ENCODE measurements at places on chromosomes 7 and 10. TPM values are rescaled to one million over a fixed set of nuclear protein-coding genes. Genes with fewer than 3 reads are reported as not detected.

DNA sequence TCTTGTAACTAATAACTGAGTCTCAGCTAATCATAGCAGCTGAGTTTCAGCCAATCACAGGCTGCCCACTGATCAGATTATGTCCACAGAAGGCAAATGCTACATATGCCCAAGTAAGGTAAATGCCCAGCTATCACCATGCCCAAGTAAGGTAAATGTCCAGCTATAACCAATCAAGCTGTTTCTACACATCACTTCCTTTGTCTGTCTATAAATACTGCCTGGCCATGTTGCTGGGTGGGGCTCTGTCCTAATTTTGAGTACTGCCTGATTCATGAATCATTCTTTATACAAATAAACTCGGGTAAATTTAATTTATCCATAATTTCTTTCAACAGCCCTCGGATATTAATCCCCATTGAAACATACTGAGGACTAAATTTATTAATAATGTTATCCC lies 312.4 kb downstream of the CACNA2D1 start:
- H3K4me3 ChIP-seq: no peak overlapping the region
- no peaks in the 10 kb centered on the region for H3K27me3 ChIP-seq
- no peaks in the 10 kb centered on the region for H3K4me1 ChIP-seq
- no peaks in the 10 kb centered on the region for H3K36me3 ChIP-seq
- no peak overlapping the region for H3K27ac ChIP-seq

DNA sequence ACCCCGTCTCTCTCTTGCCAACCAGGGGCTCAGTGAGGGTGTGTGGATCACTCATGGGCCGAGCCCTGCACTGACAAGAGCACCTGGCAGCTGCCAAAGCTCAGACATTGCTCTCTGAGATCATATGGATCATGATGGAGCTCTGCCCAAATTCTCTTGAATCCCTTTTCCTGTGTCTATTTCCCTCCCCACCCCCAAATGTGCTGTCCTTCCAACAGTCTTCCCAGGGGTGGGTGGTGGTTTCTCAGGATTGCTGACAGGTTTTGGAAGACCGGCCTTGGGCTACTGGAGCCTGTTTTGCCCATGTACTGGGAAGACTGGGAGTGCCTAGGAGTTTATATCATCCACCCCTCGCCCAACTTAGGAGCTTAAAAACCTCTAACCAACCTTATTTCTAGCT lies 10.5 kb downstream of the ARHGAP22 start:
- no peaks in the 10 kb centered on the region for H3K4me1 ChIP-seq
- H3K4me3 ChIP-seq: no peak overlapping the region
- no peak overlapping the region for H3K27ac ChIP-seq
- DNase-seq: no peak
- no peaks in the 10 kb centered on the region for H3K36me3 ChIP-seq
- H3K27me3 ChIP-seq: no peaks in the 10 kb centered on the region

GRCh38 chr7:73905360-73905759 lies 44.4 kb downstream of the TMEM270 start:
- H3K27ac ChIP-seq: no peak overlapping the region
- H3K36me3 ChIP-seq: no peaks in the 10 kb centered on the region
- DNase-seq: no peak

The GOLGA7B gene
- 2.8 TPM for polyA plus RNA-seq

DNA sequence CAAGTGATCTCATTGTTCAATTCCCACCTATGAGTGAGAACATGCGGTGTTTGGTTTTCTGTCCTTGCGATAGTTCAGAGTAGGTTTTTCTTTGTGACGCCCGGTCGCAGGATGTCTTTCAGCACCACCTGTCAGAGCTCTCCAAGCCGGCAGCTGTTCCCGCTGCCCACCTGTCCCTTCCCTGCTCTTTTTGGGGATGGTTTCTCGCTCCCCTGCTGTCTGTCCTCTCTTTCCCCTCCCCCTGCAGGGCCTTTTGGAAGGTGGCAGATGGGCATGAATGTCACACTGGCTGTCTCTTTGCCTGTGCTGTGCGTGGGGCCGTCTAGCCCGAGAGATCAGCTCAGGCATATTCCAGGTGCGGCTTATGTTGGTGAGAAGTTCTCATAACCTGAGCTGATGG lies 137.0 kb downstream of the GRK5 start:
- H3K36me3 ChIP-seq: no peaks in the 10 kb centered on the region
- no peaks in the 10 kb centered on the region for H3K27me3 ChIP-seq
- H3K4me3 ChIP-seq: no peak overlapping the region
- no peak for DNase-seq

GRCh38 chr10:110708776-110709443 lies 64.8 kb downstream of the RBM20 start:
- H3K4me3 ChIP-seq: no peak overlapping the region
- no peak for DNase-seq
- H3K4me1 ChIP-seq: no peaks in the 10 kb centered on the region
- H3K27me3 ChIP-seq: peaks cover 4% of the 10 kb centered on the region
- no peak overlapping the region for H3K27ac ChIP-seq

Data from stomach (tissue), 19 donors.